NCI-H774 (cell line): ENCODE measurements at places on chromosomes 4 and X.

GRCh38 chr4:48162162-48162561 is 28.1 kb upstream of the TXK start:
- DNase-seq: no peak

GRCh38 chrX:85930099-85930498 is 117.3 kb downstream of the CHM start:
- DNase-seq: no peak

GRCh38 chr4:73662709-73663546 is 42.7 kb upstream of the RASSF6 start:
- peak; percentile 48 for DNase-seq

GRCh38 chr4:38149997-38150671 is 189.9 kb downstream of the PTTG2 start:
- no peak for DNase-seq

DNA sequence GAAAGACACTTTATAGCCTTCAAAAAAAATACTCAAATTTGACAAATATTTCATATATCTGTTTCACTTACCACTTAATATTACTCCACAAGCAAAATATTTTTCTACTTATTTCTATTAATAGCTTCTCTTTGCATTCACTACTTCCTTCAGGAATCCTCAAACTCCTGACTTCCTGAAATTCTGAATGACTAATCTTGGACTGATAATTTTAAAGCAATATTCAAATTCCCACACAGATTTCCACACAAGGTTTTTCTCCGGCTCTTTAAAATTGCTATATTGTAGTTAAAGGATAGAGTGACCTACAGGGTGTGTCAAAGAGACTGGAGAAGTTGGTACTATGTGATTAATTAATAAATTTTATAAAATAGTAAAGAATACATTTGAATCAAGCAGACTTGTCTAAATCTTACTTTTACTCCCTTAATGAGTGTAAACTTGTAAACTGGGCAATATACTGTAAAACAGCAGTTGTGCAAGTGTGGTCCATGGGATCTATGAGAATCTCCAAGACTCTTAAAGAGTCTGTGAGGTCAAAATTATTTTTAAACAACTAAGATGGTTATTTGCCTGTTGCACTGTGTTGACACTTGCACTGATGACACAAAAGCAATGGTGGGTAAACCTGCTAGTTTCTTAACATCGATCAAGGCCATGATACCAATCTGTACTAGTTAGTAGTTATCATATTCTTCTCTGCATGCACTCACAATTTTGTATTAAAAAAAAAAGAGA is 44.5 kb downstream of the ANKRD17 start:
- DNase-seq: no peak

GRCh38 chr4:89134775-89135319 is 23.5 kb downstream of the TIGD2 start:
- no peak for DNase-seq

DNA sequence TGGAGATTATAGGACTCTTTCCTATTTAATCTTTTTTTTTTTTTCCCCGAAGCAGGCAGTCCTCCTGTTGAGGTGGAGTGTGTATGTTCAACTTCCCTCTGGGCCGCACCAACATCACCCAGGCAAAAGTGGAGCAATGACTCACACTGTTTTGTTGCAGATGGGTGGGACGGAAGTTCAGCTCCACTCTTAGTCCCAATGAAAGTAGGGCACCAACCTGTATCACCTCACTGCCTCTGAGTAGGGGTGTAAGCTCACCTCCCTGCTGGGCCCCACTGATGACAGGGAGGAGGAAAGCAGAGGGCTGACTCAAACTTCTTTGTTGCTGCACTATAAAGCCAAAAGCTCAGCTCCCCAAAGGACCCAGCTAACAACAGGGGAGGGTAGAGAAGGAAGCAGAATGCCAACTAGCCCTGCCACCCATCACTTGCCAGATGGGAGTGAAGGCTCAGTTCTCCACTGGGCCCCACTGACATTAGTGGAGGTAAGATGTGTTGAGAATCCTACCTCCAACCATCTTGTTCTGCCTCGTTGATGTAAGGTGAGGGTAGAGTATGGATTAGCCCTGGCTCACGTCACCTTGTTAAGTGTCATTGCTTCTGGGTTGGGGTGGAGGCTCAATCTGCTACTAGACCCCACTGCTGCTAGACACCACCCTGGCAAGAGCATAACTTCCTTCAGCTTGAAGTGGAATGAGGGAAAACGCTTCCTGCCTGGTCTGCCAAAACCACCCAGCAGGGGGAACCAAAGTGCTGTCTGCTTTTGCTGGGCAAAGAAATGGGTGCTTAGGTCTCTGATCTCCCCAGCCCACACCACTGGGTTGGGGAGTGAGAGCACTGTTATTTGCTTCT is 14.1 kb downstream of the RPS6KA3 start:
- DNase-seq: no peak

GRCh38 chr4:48832571-48832970 is 1.7 kb downstream of the OCIAD1 start:
- no peak for DNase-seq

GRCh38 chrX:3129256-3129655 is 88.0 kb downstream of the ARSF start:
- DNase-seq: no peak

GRCh38 chrX:132778917-132779316 is 179.5 kb downstream of the HS6ST2 start:
- DNase-seq: no peak

GRCh38 chrX:24168807-24169206 is 19.3 kb downstream of the ZFX start:
- no peak for DNase-seq

DNA sequence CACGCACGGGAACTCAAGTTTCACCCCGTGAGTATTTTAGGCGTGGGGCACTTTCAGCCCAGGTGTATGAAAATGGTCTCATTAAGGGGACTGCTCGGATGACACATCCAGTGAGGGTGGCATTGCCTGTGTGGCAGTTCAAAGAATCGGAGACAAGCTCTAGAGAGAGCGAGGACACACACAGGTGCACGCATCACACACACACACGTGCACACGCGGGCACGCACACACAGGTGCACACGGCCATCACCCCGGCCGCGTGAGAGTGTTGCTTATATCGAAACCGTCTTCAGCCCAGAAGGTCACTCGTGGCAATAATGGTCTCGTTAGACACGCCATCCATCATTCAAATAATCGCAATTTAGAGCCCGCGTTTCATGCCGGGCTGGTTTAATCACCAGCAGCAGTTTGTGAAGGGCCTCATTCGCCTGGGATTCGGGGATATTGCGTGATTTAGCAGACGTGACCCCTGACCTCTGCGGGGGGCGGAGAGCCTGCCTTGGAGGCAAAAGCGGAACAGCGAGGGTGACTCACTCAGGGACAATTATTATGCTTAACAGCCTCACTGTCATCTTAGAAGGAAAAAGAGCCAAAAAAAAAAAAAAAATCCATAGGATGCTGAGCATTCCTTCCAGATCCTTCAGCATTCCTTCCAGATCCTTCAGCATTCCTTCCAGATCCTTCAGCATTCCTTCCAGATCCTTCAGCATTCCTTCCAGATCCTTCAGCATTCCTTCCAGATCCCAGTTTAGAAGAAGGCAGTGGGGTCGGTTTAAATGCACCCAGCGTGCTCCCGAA is 89.4 kb upstream of the PPP2R3B start:
- DNase-seq: no peak

DNA sequence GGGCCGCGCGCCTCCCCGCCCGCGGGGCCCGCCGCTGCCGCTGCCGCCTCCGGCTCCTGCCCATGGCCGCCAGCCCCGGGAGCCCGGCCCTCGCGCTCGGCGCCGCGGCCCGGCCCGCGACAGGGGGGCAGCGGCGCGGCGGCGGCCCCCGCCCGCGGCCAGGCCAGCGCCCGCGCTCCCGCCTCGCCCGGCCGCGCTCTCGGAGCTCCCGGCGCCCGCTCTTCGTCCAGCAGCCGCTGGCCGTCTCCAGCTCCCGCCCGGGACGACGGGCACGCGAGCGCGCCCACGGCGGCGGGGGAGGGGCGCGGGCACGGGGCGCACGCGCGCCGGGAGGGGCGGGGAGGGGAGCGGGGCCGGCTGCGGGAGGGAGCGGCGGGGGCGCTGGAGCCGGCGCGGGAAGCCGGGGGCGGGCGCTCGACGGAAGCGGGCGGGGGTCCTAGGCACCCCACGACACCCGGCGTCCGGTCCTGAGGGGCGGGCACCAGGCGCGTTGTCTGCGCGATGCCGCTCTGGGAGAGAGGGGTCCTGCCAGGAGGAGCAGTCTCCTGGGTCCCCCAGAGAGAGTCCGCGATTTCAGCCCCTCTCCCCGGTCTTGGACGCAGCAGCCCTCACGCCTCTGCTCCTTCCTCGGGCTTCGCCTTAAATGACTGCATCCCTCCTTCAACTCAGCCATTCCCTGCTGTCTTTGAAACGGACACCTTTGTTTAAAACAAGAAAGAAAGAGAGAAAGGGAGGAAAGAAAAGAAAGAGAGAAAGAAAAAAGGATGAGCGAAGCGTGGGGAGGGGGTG is 490 bp upstream of the PDZD4 start:
- peak; percentile 9 for DNase-seq

DNA sequence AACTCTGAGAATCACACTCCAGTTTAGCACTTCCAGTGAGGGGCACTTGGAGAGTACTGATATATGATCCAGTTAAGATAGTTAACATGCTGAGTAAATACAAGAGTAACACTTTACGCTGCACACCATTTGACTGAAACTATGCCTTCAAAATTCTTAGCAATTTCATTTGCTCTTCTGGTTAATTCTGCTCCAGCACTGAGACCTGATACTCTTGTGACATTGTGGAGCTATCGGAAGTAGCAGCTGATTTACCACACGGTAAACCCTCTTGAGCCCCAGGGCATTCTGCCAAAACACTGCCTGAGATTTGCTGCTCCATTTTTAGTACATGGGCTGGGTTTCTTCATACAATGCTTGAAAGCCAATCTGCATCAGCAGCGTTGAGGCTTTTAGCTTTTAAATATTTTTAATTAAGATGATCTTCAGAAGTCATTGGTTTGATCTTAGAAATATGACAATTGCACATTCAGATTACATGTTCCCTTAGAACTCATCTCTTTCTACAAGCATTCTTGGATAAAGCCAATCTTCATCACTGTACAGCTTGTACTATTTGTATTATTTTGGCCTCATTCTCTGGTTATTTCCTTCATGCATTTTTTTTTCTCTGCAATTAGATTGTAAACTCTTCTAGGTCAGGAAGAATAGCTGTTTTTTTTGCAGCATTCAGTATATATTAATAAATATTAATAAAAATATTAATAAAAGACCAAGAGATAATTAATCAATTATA is 67.8 kb upstream of the ETNPPL start:
- no peak for DNase-seq

- no peak for DNase-seq
These were observed 2.3 kb upstream of the NR3C2 start for GRCh38 chr4:148444296-148445070.

- no peak for DNase-seq
These were observed 8.8 kb upstream of the ADH1C start for GRCh38 chr4:99361268-99361898.

DNA sequence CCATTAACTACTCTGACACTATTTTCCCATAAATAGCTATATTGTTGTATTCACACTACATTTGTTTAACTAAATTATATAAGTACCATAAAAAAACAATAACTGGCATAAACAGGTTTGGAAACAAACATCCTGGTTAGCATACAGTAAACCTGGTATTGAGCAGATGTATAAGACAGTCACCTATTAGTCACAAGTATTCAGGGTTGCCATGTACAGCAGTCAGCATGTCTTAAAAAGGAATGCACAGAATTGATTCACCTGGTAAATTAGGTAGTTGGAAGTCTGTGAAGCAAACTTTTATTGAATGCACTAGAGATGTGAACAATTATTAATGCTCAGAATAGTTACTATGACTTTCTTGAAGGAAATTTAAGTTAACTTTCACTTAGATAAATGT is 137.9 kb downstream of the FAM13A start:
- no peak for DNase-seq

GRCh38 chr4:78310740-78311115 is 240.8 kb upstream of the ANXA3 start:
- DNase-seq: no peak

DNA sequence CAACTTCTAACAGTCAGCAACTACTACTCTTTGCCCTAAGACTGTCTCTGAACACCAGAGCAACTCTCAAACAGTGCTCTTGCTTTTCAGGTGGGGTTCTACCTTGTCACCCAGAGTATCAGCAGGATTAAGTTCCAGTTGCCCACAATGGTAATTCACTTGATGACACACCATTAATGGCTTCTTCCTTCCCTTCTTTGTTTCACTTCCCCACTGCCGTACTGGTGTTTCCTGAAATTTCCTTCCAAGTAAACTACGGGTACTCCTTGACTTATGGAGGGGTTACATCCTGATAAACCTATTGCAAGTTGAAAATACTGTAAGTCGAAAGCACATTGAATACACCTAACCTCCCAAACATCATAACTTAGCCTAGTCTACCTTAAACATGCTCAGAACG is 36.6 kb upstream of the PDK3 start:
- DNase-seq: no peak

- no peak for DNase-seq
These were observed 122.7 kb downstream of the CBLL2 start for GRCh38 chrX:22395372-22395771.

GRCh38 chrX:12970691-12971202 is 4.2 kb upstream of the TMSB4X start:
- no peak for DNase-seq

GRCh38 chr4:88616275-88617150 is 24.2 kb downstream of the HERC3 start:
- no peak for DNase-seq

DNA sequence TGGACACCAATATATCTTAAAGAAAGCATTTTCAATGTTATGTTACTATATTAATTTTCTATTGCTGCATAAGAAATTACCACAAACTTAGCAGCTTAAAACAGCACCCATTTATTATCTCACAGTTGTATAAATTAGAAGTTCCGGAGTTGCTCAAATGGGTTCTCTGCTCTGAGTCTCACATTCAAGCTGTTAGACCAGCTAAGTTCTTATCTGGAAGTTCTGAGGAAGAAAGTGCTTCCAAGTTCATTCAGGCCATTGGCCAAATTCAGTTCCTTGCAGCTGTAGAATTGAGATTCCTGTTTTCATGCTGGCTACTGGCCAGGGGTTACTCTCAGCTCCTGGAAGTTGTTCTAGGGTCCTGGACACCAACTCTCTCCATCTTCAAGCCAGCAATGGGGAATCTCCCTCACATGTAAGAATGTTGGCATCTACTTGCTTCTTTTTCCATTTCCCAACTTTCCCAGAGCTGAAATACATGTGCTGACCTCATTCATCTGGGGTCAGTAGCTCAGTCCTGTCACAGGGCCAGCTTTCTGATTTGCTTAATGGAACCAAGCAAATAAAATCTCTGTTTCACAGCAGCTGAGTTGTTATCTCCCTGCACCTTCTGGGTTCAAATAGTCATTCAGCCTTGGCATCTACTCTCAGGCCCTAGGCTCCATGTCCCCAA is 99.6 kb upstream of the INTU start:
- no peak for DNase-seq

DNA sequence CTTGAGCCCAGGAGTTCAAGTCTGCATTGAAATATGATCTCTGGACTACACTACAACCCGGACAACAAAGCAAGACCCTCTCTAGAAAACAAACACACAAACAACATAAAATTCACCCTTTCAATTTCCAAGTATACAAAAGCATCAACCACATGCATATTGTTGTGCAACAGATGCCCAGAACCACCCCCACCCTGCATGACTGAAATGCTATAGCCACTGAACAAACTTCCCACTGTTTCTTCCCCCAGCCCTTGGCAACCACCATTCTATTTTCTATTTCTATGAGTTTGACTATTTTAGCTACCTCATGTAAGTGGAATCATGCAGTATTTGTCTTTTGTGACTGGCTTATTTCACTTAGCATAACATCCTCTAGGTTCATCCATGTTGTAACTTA is 14.2 kb upstream of the C4orf51 start:
- no peak for DNase-seq

- DNase-seq: no peak
These were observed 28.0 kb downstream of the PRPS2 start for GRCh38 chrX:12819222-12819621.

GRCh38 chrX:41288641-41289040 is 45.3 kb upstream of the DDX3X start:
- no peak for DNase-seq
